NCI-H526 treated with DMSO at 0.1 percent for 48 hours (cell line): ENCODE measurements at places on chromosomes 1 and 21.

GRCh38 chr1:208990456-208990855 is 593.1 kb upstream of the CAMK1G start:
- DNase-seq, result no peak

DNA sequence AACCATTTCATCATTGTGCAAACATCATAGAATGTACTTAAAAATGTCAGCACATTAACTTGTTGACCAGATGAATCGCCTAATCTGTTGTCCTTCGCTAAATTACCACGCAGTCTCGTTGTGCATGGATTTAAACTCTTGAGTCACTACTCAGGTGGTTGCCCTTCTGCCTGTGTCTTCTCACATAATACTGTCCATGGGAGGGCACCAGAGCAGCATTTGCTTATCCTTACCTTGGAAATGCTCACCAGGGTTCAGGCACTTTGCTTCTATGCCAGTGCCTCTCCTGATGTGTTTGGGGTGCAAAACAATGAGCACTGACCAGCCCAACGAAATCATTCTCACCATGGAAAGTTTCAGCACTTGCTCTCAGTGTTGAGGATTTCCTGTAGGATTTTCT is 559.9 kb downstream of the RWDD3 start:
- no peak for DNase-seq

DNA sequence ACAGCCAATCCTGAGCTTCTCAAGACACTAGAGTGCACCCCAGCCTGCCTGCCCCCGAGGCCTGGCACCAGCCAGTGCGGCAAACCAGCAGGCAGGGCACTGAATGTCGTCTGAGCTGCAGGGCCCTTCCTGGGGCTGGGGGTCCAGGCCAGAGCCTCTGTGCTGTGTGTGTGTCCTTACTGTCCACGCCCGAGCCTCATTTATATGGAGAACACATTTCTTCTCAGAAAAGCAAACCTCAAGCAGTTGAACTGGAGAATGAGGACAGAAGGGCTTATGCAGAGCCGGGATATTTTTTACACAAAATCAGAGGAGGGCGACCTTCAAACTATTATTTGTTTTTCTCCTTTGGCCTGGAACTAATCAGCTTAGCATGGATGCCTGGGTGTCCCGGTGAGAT is 52.7 kb downstream of the POFUT2 start:
- DNase-seq, result no peak

DNA sequence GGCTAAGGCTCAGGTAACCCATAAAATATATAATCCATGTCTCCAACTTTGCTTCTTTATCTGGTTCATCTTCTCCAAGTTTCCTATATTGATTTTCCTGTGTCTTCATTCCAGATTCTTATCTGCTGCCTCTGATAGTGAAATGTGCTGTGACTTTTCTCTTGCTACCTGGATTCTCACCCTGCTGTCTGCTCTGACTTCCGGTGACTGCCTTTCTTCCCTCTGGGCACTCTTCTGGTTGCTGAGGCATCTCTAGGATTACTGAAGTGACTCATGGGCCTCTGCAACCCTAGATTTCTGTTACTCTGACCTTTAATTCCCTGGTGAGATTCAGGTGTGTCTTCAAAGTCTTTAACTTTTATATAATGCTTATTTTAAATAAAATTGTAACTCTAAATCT is 46.9 kb downstream of the GIPC2 start:
- no peak for DNase-seq

GRCh38 chr1:163928069-163928468 is 606.3 kb downstream of the NUF2 start:
- no peak for DNase-seq

DNA sequence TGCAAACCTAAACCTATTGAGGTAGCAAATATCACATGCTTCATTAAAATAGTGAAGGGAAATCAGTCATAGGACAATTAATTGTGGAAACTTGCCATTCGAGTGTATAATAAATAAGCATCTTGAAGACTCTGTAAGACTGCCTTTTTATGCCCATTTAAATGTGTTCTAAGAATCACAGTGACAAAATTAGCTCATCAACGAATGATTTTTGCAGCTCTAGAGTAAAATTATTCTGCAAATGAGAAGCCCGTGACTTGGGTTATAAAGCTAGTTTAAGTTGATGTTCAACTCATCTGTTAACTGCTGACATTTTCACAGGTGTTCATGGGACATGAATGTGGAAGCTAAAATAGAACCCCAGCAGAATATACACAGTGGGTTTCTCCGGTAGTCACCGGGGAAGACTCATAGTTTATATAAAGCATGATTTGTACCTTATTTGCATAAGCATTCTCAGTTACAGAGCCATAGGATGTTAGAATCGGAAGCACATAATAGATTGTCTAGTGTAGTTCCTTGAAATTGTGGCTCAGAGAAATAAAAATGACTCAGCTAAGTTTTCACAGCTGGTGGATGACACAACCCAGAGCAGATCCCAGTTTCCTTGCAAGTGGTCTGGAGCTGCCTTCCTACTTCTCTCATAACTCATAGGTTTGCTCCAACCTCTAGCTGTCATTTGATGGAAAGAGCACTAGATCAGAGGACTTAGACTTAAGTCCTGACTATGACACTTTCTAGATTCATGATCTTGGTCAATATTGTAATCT is 107.3 kb downstream of the UCHL5 start:
- no peak for DNase-seq

DNA sequence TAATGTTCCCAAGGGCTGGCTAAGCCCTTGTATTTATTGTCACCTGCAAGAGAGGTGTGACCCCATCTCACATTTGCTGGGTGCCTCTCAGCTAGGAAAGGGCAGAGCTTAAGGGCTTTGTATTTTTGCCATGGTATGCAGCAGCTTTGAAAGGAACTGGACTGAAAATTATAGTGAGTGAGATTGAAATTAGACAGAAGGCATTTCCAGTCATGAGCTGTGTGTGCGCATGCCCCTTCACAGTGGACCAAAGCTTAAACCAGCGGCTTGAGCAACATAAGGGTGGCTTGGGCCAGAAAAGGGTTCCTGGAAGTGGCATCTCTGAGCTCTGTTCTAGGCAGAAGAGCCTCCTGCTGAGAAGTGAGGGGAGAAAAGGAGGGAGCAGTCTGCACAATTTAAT is 19.8 kb downstream of the MYOG start:
- DNase-seq, result no peak

GRCh38 chr1:209455661-209456358 is 127.7 kb upstream of the CAMK1G start:
- DNase-seq, result no peak

DNA sequence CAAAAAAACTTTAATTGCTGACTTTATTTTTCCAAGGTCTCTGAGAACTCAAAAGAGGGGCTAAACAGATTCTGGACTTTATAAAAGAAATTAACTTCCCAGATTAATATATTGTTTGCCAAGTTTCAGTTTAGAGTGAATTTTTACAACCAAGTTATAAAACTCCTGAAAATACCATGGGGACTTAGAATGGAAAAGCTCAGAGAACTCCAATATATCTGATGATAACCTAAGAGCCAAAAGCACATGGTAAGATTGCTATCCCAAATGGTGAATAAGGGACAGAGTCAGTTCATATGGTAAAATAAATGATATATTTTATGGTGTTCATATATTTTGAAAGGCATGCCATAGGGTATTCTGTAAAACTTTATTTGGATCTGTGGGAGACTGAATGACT is 470.9 kb downstream of the TTLL7 start:
- no peak for DNase-seq

DNA sequence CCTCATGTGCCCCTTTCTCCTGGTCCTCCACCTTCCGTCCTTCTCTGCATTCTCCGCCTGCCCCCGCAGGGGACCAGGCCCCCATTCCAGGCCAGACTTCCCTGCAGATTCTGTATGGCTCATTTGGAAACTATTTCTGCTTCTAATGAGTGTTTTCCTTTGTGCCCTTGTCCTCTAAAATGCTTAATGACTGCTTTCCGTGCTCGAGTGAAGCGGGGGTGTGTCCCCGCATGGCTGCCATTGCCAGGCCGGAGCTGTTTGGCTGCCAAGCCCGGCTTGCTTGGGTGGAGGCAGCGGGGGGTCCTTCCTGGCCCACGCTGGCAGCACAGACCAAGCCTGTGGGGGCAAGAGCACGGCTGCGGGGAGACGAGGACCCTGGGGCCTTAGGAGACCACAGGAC is 299.3 kb upstream of the VAMP3 start:
- DNase-seq, result no peak

- DNase-seq, result no peak
Observed at GRCh38 chr1:3031401-3032221, 10.3 kb downstream of the ACTRT2 start.
